Stimulated activated CD8-positive, alpha-beta memory T cell treated with anti-CD3 and anti-CD28 coated beads, Interleukin-4, amount 100 ng/mL, for 4 hours (primary cell): ENCODE measurements at places on chromosomes 13 and 19.

GRCh38 chr13:60645676-60646075 is 248.7 kb downstream of the TDRD3 start:
- no peak for DNase-seq

DNA sequence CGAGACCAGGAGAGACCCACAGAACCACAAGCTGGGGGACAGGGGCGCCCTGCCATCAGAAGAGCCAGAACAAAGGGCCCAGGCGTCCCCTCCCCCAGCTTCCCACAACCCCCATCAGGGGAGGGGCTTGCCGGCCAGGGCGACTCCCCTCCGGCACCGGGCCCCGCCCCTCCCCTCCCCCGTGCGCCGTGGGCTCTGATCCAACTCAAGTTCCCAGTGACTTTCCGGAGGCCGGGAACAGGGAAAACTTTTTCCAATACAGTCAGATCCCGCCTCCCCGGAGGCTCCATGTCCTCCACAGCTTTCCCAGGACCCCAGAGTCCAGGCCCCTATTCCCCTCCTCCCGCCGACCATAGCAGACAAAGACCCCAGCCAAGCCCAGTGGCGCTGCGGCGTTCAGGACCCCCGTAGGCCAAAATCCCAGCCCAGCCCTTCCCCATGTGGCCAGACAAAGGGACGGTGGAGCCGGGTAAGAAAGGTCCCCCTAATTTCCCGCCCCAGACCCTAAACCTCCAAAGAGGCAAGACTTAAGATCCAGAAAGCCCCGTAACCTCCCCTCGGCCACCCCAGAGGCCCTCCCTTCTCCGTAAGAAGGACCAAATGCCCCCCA is 673 bp downstream of the TEAD2 start:
- DNase-seq, result no peak

DNA sequence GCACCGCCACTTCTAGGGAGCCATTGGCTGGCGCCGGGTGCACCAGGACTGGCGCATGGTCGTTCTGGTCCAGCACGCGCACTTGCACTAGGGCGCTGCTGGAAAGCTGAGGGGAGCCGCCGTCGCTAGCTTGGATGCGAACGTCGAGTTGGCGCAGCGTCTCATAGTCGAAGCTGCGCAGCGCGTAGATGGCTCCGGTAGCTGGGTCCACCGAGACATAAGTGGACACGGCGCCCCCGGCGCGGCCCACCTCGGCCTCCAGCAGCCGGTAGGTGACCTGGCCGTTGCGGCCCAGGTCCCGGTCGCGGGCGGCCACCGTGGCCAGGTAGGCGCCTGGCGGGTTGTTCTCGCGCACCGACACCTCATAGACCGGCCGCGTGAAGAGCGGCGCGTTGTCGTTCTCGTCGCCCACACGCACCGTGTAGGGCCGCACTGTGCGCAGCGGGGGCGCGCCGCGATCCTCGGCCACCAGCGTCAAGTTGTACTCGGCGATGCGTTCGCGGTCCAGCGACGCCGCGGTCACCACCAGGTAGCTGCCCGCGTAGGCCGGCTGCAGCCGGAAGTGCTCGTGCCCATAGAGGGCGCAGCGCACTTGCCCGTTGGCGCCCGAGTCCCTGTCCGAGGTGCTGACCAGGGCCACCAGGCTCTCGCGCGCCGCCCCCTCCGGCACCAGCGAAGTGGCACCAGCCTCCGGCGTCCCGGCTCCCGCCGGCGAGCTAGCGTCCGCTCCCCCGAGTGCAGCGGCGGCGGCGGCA is 1.7 kb downstream of the PCDH8 start:
- DNase-seq, result no peak

- DNase-seq, result no peak
Measured at GRCh38 chr19:55650602-55651230, 2.7 kb downstream of the CCDC106 start.

DNA sequence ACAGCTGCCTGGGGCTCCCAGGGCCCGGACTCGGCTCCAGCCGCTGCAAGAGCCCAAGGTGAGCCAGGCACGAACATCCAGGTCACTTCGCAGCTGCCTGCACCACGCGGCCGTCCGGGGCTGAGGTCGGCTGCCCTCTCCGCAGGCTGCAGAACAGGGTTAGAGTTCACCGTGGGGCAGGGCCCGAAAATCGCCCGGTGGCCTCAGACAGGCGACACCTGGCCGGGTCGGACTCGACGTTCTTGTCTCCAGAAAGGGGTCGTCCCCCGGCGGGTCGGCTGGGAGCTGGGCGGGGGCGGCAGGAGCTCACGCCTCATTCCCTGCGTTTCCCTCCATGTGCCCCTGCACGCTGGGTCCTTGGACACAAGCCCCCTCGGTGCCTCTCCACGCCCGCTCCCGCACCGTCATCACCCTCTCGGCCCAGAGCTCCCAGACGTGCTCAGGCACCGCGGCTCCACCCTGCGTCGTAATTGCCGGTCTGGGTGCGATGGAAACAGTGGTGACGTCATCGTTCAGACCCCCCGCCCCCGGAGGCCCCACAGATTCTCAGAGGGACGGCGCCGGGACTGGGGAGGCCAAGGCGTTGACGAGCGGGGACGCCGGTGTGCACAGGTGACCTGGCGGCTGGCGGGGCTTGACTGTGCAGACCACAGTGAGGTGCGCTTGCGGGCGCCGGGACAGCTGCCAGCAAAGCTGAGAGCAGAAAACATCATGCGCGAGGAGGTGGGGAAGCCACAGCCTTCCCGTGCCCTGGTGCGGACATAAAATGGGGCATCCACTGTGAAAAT is 4.0 kb upstream of the GRIN3B start:
- DNase-seq, result no peak

DNA sequence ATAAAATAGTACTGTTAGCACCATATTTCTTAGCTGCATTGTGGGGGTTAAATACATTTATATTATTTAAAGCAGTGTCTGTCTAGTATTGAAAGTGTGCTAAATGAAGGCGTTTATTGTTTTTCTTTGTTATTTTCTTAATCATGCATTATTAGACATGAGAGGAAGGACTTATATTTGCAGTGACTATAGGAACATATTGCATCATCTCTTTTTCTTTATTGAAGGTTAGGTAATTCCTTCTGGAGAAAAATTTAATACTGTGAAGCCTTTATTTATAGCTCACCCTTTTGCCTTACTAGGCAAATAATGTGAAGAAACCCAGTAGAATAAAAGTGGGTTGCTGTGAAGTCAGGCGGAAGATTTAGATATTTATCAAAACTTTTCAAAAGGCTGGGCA is 78.9 kb upstream of the ZNF420 start:
- no peak for DNase-seq

DNA sequence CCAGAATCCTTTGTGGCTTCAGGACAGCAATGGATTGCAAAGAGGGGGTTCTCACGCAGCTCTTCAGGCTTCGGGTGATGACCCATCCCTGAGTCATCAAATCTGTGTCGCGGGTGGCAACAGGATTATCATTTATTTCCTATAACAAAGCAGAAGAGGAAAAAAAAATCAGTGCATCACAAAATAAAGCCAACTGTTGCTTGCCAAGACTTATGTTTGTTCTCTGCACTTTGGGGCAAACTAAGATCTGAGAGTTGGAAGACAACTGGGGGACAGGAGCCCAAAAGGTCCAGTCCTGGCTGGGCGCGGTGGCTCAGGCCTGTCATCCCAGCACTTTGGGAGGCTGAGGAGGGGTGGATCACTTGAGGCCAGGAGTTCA is 6.4 kb downstream of the GNA15 start:
- DNase-seq, result peak; percentile 25

DNA sequence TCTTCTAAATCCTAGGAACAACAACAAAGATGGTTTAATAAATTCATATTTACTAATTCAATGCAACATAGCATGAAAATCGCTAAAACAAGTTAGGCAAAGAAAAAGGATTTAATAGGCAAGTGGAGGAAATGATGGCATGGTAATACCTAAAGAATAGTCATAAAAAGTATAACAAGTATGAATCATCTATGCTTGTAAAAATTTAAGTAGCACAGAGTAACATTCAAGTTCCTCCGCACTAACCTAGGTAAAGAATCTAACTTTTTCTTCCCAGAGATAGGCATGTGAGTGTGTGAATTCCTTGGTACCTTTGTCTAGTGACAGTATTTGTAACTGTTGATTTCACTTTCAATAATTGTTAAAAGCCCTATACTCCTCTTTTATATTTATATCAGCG is 42.6 kb downstream of the RCBTB2 start:
- no peak for DNase-seq

DNA sequence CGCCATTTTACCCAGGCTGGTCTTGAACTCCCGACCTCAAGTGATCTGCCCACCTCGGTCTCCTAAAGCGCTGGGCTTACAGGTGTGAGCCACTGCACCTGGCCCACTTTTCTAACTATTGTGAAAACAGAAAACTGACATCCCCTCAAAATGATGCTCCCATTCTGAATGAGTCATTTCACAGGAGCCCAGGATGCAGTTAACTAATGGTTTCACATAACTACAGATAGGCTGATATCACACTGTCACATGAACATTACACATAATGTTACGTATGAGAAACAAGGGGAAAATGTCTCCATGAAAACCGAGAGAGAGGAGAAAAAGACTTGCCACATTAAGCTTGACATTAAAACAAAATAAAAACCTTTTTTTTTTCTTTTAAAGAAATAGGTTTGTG is 37.5 kb downstream of the N4BP2L2 start:
- no peak for DNase-seq

DNA sequence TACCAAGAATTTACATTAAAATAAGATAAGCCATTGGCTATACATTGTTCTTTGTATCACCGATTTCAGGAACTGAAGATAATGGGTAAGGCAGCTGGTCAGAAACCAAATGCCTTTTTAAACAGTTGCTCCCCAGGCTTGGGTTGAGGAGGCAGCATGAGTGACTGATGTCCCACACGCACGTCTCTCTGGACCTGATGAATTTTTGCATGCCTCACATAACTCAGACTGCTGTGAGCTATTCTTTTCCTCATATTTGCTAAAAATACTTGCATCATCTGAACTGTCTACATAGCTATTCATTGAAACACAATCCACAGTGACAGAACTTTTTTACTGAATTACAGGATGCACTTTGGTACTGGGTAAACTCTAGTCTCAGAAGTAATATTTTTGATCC is 123.6 kb upstream of the MAB21L1 start:
- DNase-seq, result no peak

GRCh38 chr13:46688306-46688705 is 108.7 kb downstream of the ESD start:
- DNase-seq, result no peak

GRCh38 chr19:19865750-19866610 is at the start of gene ZNF253:
TSS of gene ZNF253 (plus strand) at chr19:19865882. CDS start at chr19:19865997, 115 bp downstream.
- DNase-seq, result peak; percentile 89

DNA sequence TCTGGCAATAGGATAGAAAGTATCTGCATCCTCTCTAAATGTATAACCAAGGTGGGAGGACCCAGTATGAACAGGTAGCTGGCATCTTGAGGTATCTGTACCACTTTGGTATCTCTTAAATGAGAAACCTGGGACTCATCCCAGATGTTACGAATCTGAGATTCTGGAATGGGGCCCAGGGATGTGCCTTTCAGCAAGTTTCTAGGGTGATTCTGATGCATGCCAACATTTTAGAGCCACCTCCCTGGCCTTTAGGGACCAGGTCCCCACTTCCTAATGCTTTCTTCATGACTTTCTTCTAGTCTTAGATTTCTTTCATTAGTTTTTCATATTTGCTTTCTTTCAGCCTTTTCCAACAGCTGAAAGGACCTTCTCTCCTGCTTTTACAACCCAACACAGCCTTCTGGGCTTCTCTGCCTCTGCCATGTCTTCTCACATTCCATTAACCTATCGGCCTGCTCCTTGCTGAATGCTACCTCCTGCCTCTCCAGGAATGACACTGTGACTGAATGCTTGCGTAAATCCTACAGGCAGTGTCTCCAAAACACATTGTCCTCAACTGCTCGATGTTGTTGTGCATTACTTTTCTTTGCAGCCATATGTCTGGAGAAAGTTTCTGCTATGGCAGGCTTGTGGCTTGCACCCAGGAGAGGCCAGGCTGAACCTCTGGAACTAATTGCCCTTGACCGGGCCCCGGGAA is 284.0 kb downstream of the DNAJC15 start:
- no peak for DNase-seq

GRCh38 chr13:22017226-22017625 is 346.4 kb downstream of the FGF9 start:
- no peak for DNase-seq

DNA sequence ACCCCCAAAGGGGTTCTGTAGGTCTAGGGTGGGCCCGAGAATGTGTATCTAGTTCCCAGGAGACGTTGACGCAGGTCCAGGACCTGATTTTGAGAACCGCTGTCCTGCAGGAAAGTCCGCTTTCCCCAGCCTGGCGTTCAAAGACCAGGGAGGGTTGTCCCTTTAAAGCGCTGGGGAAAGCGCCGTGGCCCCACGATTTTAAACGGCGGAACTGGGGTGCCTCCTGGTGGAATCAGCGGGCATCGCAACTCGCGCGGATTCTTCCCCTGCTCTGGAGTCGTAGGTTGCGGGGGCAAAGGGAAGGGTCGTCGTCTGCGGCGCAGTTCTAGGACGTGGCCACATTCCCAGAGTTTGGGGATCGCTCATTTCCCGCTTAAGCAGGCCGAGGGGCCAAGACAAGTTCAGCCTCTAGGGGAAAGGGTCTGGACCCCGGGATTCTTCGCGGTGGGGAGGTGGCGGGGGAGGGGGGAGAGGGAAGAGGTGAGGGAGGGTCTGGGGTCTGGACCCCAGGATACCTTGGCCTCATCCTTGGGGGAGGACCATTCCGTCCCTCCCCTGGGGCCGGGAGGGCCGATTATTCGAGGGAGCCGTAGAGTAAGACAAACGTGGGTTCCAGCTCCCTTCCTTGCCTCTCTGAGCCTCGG is 7.7 kb downstream of the PNMA8B start:
- peak; percentile 66 for DNase-seq

- DNase-seq, result no peak
Measured at GRCh38 chr19:15374105-15374651, 5.4 kb downstream of the AKAP8 start.

DNA sequence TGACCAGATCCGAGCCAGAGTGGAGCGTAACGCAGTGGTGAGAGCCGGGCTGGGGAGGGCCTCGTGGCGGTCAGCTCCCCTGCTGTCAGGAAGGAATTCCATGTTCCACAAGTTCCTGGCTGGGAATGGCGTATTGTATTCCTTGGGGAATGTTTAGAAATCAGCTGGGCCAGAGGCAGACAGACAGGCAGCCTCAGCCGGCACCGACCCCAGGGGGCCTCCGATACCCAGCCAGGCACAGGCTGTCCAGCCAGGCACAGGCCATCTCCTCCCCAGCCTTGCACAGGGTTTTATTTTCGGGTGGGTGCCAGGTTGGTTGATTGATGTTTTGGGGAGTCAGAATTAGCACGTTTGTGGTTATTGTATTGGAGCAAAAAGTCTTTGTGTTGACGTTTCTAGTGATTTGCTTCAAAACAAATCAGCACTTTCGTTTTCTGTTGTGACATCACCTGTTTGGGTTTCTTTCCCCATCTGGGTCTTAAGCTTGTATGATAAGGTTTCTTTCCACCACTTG is 126.6 kb upstream of the MCF2L start:
- DNase-seq, result no peak

- DNase-seq, result no peak
Measured at GRCh38 chr19:43658494-43658893, 11.5 kb downstream of the PLAUR start.
